ENCODE measurements at places on chromosomes 16 and 17.

DNA sequence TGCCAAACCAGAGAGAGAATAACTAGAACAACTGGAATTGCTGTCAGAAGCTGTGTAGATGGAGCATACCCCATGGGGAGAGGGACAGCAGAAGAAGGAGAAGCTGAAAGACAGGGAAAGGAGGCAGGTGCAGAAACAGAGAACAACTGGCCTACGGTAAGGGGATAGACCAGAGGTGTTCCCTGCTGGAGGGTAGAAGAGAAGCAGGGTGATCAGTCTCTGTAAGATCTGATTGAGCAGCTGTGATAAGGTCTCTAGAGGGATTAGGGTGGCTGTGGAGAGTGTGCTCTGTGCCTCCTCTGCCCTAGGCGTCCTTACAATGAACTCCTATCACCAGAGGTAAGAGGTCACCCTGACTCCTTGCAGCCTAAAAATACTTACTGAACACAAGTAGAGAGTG, 30.4 kb upstream of the HS3ST3B1 start:
- no peak for DNase-seq

DNA sequence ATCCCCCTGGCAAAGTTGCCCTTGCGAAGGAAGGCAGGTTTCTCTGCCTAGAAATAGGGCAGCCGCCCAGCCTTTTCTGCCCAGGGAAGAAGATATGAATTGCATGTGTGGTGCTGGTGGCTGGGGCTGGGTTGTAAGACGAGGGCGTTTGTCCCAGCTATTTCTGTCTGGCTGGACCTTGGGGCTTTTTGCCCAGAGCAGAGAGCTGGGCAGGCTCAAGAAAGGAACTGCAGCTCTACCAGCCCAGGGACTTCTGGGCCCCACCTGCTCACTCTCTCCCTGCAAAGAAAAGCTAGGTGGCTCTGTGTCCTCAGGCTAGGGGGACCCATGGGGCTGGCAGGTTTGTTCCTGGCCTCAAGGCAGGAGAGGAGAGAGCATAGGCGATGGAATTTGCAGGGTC, 586 bp downstream of the CACNG1 start:
- no peak for DNase-seq

GRCh38 chr17:6592173-6592572, 35.8 kb upstream of the PITPNM3 start:
- DNase-seq = no peak

DNA sequence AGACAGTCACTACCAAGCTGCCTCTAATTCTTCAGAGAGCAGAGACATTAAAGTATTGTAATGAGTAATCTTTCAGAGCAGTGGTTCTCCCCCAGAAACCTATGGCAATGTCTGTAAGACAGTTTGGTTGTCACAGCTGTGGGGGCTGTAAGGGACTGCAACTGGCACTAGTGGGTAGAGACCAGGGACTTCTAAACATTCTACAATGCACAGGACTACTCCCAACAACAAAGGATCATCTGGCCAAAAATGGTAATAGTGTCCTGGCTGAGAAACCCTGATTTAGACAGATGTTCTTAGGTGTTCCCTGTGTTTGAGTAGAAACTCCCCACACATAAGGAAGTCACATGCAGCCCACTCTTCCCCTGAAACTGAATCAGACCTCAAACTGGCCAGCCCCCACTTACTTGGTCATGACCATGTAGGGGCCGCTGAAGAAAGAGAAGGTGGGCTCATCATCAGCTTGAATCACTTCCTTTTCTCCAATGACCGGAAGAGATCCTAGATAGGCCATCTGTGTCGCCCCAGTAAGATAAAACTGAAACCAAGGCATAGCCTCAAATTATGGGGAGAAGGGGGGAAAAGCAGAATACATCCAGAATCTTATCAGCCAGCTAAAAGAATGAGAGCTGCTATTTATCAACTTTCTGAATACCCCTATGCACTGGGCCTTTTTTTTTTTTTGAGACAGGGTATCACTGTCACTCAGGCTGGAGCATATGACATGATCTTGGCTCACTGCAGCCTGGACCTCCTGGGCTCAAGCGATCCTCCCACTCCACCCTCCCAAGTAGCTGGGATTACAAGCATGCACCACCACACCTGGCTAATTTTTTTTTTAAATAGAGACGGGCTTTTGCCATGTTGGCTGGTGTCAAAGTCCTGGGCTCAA, 75.8 kb downstream of the TEX14 start:
- peak; percentile 35 for DNase-seq

DNA sequence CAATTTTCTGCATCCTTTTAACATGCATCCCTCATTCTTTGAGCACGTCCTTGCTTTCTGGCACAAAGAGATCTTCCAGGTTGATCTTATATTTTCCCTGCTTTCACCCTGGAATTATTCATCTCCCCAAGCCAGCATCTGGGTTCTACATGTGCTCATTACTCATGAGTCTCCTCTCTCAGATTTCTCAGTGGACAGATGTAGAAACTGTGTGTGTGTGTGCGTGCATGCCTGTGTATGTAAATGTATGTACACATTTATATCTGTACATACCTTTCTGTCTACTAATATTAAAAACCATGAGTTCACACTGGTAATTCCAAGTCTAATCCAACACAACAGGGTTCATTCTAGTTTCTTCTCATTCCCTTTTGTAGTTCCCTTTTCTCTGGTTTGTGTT, 41.9 kb upstream of the NSRP1 start:
- DNase-seq = no peak

All from kidney capillary endothelial cell (primary cell).